Activated CD4-positive, alpha-beta memory T cell treated with anti-CD3 and anti-CD28 coated beads, Interleukin-2, amount 10 ng/mL, durations not matched to agents 7 days and 5 days (primary cell): ENCODE measurements at places on chromosomes 5 and 9.

DNA sequence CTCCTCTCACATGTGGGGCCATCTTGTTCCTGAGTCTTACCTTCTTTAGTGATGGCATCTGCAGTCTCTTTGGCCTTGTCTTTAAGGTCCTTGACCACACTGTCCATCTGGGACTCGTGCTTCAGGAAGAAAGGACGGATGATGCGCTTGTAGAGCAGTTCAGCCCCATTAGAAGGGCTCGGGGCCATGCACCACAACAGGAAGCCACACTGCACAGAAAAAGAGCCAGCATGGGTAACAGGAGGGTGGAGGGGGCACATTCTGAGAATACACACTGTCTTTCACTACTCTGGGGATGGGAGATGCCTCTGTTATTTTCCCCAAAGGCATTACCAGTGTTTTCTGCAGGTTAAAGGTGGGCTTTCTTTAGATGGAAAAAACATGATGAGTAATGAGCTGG lies 25.9 kb downstream of the SRP19 start:
- DNase-seq, result peak; percentile 48

GRCh38 chr5:133117912-133118445 lies 66.2 kb downstream of the HSPA4 start:
- DNase-seq, result no peak

DNA sequence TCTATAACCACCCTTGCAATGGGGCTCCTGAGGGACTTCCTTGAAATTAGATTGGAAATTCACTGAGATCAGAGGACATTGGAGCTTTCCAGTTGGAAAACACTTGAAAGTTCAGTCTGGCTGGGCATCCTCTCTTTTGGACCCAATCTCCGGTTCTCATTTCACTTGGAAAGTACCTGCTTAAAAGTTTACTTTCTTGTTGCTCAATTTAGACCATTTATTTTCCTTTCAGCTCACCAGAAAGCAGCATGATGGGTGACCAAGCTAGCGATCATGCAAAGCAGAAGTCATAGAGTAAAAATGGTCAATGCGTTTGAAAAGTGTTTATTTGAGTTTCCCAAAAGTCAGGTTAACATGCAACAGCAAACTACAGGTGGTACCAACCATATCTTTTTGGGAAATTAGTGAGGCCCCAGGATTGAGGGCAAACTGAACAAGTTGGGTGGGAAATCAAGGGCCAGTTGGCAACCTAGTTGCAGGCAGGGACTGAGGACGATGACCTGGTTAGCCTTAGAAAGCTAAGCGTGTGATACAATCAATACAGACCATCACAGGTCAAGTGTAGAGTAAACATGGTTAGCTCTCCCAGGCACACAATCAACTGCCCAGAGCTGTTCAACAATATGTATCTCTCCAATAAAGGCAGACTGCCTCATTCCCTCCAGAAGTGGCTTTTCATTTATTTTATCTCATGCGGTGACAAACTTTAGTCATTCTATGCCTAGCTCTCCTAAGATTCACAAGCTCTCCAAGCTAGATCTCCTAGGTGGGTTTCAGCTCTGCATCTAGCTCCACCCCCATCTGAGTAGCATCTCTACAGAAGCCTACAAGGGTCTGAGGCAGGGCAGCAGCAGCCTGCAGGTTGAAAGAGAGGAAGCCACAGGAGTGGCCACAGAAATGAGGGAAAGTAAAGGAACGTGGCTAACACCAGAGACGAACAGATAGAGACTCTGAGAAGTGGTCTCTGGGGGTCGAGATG lies 136.9 kb downstream of the UGCG start:
- no peak for DNase-seq

- DNase-seq, result peak; percentile 53
These were observed 184.2 kb downstream of the EFNA5 start for GRCh38 chr5:107486489-107486888.

GRCh38 chr9:20466328-20467008 lies 155.8 kb downstream of the MLLT3 start:
- no peak for DNase-seq

DNA sequence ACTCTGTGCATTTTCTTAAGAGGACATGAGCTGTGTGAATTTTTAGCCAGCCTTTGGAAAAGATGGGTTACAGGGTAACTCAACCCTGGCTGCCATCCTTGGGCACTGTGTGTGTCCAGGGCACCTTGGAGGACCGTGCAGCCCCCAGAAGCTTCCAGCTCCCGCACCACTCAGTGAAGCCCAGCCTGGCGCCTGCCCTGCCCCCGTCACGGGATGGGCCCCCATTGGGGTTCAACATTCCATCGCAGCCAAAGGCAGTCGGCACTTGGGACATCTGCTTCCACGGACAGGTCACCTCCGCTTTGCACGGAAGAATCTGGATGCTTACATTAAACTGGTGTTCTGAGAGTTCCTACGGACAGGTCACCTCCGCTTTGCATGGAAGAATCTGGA lies 1.9 kb upstream of the SLC6A18 start:
- DNase-seq, result no peak

- DNase-seq, result no peak
These were observed 12.8 kb downstream of the PAM start for GRCh38 chr5:102767862-102768261.

GRCh38 chr9:95572381-95573151 lies 55.8 kb upstream of the PTCH1 start:
- no peak for DNase-seq

DNA sequence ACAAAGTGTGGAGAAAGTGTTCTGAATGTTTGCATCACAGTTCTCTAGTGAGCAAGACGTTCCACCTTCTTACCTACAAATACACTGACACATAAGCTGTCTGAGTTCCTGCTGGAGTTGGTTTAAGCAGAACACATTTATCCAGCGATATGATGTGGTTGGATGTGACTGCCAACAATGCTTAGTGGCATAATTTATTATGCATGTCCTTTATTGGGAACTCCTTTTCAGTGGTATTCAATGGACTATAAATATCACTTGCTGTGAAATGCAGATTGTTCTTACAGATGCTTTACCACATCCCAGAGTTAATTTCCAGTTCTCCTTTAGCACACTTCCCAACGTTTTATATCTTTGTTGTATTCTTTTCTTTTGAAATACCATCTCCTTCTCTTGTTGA lies 222.2 kb downstream of the LURAP1L start:
- DNase-seq, result no peak

GRCh38 chr5:1324301-1324700 lies 20.6 kb downstream of the CLPTM1L start:
- DNase-seq, result no peak

- DNase-seq, result no peak
These were observed 290.5 kb upstream of the ITGA1 start for GRCh38 chr5:52497133-52497693.

DNA sequence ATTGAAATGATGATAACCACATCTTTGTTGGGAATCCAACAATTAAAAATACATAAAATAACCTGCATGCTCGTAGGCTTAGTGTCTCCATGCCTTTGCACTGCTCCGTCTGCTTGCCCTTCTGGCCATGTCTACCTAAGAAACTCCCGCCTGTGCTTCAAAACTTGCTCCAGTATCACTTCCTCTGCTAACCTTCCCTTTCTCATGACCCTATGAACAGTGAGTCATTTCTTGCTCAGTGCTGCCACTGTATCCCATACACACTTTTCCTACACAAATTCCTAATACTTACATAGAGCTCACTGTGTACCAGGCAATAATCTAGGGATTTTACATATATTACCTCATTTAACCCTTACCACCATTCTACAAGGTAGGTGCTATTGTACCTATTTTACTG lies 33.5 kb downstream of the TMEM245 start:
- no peak for DNase-seq

- DNase-seq, result no peak
These were observed 47.4 kb upstream of the OLFM1 start for GRCh38 chr9:135039916-135040645.

- no peak for DNase-seq
These were observed 100.9 kb downstream of the FBXO38 start for GRCh38 chr5:148484651-148485050.

DNA sequence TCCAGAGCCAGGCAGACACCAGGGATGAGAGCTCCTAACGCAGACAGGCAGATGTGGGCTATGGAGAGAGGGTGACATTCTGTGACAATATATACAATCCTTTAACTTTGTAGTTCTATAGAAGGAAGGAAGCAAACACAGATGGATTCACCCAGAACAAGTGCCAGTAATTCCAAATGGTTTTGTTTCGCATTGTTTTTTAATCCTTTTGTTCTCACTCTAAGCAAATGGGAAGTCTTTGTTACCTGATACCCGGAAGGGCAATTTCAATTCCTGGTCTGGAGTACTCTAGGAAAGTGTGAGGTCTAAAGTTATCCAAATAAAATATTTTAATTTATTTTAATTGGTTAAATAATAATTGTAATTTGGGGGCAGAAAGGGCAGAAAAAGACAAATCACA lies 2.5 kb downstream of the FRMD3 start:
- no peak for DNase-seq

DNA sequence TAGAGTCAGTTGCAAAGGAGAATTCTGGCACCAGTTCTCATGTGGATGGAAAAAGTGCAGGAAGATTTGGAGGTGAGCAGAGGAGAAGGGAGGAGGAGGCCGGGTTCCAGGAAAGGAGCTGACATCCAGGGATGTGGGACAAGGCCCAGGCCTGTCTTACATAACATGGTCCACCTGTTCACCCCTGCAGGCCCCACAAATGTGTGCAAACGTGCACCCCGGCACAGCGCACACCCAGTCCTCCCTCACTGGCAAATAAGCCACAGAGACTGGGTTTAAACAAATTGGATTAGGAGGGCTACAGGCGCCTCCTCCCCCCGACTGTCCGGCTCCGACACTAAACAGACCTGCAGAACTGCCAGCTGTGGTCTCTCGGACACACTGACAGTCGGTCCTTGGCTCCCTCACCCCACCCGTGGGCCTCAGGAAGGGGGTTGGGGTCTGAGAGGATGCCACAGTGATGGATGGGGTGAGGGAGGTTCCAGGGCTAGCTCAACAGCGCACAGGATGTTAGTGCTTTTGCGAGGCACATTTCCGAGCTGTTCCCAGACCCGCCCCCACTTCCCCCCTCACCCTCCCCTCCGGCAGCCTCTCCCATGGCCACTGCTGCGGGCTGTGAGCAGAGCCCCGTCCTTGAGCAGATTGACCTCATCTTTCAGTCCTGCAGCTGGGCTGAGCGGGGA lies 43.4 kb upstream of the IL17B start:
- no peak for DNase-seq

DNA sequence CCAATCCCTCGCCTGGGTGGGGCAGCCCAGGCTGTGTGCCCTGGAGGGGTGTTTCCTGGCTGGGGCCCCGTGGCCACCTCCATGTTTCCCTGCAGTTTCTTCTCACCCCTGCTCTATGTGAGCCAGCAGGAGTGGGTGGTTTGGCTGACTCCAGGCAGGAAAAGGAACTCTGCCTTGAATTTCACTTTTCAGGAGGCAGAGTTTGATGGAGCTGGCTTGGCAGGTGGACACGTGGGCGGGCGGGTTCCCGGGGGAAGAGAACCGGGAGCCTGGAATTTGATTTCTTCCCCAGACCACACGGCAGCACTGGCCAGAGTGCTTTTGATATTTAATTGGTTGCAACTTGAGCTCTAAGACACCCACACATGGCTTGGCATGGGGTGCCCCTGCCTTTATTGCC lies 119.8 kb upstream of the PANK3 start:
- no peak for DNase-seq

- DNase-seq, result no peak
These were observed 30.7 kb downstream of the KCNT1 start for GRCh38 chr9:135732569-135733257.

GRCh38 chr5:134131578-134132350 lies 17.3 kb downstream of the TCF7 start:
- DNase-seq, result no peak

- no peak for DNase-seq
These were observed 56.4 kb downstream of the PRRT1B start for GRCh38 chr9:131601683-131602181.

DNA sequence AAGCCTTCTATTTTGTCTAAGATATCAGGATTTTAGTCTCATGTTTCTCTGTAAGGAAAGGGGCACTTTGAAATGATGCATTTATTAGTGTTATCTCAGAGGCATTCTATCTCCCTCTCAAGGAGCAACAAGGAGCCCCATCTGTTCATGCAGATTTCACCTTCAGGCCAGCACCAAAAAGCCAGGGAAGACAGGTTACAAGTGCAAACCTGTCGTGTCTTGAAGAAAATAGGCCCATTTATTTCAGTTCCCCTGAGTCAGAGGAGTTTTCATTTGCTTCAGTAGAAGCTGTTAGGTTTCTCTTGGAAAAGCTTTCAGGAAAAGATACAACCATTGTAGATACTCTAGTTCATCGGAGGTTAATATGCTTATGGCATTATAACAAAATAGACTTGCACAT lies 97.2 kb downstream of the SPOCK1 start:
- DNase-seq, result no peak

- no peak for DNase-seq
These were observed 50.7 kb upstream of the SLC25A51 start for GRCh38 chr9:37954581-37954981.

GRCh38 chr9:109020581-109021511 lies 7.5 kb upstream of the CTNNAL1 start:
- no peak for DNase-seq

DNA sequence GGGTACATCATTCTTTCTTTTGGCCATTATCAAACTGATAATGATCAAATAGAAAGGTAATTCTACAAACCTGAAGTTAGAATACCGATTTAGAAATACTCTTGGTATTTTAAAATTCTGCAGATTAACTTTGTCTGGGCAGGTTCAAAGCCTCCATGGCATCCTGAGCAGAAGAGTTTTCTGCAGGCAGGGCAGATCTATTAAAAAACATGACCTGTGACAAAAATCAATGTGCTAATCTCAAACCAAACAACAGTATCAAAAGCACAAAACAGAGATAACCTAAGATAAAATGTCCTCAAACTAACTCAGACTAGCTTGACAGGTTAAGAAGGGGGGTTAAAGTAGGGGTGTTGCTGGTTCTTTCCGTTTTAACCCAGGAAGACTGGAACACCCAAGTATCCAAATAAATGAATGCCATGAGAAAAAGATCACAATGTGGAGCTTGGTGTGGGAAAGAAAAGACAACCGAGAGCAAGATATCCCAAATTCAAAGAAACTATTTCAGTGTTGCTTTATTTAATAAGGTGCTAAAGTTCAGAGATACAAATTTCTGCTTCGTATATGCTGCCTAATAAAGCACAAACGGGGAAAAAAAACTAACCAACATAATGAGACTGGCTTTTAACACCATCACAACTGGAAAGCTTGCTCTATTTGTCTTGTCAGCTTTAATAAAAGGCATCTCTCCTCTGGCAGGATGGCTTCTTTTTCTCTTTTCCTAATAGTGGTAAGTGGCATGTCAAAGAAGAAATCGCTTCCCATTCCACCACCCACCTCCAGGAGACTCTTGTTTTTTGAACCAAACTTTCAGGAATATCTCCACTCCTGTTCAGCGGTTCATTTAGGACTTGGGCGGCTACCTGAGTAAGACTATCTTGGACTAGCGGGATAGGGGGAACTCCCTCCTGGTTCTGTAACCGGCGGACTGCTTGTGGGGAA lies 2.3 kb downstream of the EFNA5 start:
- no peak for DNase-seq

DNA sequence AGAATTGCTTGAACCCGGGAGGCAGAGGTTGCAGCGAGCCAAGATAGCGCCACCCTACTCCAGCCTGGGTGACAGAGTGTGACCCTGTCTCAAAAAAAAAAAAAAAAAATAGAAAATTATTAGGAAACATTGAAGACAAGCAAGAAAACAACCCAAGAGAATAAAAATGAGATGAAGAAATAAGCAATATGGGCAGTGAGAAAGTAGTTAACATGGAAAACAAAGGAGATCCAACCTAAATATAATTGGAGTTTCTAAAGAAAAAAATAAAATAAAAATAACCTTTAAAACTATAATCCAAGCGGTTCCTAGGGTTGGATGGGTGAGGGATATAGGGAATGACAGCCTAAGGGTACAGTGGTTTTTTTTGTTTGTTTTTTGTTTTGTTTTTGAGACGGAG lies 71.9 kb downstream of the FBXW11 start:
- DNase-seq, result no peak

GRCh38 chr5:153546566-153546965 lies 56.1 kb downstream of the GRIA1 start:
- DNase-seq, result no peak
